ENCODE measurements at places on chromosomes 11 and 22.

GRCh38 chr11:131503017-131503416 is 132.6 kb downstream of the NTM start:
- DNase-seq: no peak

- no peak for DNase-seq
Measured at GRCh38 chr11:77082838-77083565, 16.2 kb downstream of the CAPN5 start.

DNA sequence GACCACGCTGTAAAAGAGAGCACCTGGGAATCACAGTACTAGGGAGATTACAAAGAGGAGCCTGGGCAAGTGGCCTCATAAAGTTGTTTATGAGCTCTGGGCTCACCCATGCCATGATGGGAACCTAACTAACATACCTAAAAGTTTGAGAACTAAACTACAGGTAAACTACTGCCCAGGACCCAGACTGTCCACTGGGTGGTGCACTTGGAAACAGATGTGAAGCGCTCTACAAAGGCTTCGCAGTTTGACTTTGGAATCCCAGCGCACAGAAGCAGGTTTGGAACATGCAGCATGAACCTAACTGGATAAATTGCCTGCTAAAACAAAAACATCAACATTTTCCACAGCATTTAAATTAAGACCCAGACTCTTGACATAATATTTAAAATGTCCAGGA is 418.6 kb downstream of the FAM181B start:
- no peak for DNase-seq

GRCh38 chr22:29641700-29642330 is 38.4 kb downstream of the NF2 start:
- no peak for DNase-seq

DNA sequence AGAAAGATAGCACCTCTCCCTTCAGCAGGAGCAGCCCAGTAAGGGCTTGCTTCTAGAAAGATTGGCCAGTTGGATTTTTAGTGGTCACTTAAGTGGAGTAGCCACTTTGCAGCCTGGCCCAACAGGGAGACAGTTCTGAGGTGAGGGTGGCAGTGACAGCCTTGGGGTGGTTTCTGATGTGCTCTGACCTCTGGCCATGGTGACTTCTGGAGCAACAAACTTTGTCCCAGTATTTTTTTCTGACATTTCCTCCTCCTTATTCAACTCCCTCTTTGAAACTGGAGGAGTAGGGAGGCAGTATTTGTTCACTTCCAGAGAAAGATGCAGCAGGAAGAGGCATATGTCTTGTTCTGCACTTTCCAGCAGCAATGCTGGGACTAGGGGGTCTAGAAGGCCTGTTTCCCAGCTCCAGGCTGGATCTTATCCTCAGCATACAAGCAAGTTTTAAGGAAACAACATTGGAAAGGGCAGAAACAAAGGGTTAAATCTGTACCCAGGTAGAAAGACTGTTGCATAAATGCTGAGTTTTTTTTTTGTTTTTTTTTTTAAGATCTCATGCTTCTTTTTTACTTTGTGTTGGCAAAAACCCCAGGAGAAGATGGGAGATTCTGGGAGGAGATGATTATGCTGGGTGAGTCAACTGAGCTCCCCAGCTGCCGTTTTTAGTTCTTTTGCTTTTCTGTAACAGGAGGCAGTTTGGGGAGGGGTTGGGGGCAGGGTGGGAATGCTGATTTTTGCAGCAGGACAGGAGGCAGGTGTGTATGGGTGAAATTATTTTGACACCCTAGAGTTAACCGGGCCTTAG is 37.2 kb downstream of the RCOR2 start:
- DNase-seq: no peak

- DNase-seq: no peak
Measured at GRCh38 chr22:40898850-40899357, 37.0 kb upstream of the DNAJB7 start.

DNA sequence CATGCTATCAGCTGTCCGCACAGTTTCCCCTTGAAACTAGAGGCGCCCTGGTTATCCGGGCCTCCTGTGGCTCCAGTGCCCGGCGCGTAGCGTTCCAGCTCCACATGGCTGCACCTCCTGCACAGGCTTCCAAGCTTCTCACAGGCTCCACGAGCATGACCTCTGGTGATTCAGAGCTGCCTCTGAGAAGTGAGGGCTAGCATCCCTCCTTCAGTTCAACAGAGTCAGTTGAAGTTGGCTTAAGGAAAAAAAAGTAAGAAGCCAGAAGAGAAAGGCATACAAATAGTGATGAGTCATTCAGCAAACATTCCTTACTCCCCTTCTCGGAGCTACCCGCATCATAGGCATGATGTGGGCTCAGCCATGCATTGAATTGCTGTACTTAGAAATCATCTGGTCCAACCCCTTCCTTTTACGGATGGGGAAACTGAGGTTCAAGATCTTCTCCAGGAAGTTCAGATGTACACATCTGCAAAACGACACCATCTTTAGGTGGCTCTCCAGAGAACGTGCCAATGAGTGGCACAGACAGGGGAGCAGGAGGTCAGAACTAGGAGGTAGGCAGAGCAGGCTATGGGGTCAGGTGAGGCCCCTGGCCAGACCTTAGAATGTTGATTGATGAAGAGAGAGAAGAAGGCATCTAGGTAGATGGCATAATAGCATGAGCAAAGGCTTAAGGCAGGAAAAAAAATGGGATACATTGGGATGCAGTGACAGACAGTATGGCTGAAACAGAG is 216.3 kb upstream of the TBCEL start:
- DNase-seq: no peak

DNA sequence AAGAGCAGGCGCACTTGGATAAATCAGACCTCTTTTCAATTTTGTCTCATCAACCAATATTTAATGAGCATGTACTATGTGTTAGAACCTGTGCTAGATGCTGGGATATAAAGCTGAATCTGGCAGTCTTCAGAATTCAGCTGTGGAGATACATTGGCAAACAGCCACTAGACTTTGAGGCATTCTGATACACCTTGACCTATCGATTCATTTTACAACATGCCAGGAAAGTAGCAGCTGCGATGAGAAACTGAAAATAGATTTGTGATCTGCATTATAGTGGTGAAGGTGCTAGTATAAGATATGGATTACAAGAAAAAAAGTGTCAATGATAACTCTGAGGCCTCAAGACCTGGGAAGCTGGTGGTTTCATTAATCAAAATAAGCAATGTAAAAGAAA is 1338.1 kb upstream of the TENM4 start:
- no peak for DNase-seq

GRCh38 chr22:27719036-27719347 is 82.6 kb downstream of the MN1 start:
- no peak for DNase-seq

DNA sequence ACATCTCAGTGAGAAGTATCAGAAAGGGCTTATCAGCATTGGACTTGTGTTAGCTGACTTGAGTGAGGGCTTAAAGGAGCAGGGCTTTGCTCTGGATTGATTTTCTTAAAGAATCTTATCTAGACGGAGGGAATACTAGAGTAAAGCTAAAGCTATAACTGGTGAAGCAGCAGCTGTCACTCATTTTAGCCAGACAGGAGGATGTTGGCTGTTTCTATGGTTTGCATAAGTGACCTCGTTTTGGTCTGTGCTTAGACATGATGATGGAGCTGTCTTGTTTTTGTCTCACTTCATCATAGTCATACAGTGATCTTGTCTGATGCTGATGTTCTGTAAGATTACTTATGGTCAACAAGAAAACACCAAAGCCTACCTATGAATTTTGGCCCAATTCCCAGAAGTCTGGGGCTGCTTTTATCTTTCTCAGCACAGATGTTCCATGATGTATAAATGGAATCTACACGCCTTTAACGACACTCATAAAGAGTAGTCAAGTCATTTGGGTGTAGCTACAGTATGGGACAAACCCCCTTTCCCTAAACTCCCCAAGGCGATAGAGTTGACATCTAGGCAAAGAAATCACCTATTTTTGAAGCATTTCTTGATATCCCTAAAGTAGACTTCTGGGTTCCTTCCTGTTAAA is 77.5 kb upstream of the UCP3 start:
- no peak for DNase-seq

- DNase-seq: no peak
Measured at GRCh38 chr11:94938095-94939055, 35.0 kb downstream of the CWC15 start.

GRCh38 chr11:111798279-111798678 is 32.1 kb upstream of the PPP2R1B start:
- no peak for DNase-seq

DNA sequence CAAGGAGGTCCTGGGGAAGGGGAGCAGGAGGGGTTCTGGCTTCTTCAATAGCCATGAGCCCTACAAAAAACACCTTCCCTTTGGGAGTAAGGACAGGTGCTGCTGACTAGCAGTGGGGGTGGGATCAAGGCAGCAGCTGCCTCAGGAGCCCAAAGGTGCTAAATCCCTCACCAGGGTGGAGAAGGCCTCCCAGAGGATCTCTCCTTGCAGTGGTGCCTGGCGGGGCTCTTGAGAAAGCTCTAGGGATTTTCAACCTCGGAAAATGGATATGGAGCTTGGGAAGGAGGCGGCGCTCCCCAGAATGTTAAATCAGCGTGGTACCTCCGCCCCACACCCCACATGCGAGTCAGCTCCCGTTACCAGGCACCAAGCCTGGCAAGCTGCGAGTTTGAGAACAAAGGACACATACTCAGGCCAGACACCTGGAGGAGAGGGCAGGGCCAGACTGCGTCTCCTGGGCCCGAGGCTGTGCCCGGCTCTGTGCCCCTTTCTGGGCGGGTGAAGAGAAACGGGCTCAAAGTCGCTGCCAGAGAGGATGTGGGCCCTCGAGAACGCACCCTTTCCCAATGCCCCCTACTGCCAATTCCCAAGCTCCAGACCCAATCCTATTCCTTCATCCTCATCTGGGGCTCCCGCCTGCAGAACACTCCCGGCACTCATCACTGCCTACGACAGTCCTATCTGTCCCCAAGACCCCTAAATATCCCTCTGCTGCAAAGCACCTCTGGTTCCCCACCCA is 139.0 kb downstream of the BRD1 start:
- DNase-seq: no peak

GRCh38 chr11:535519-536454 is at the start of gene HRAS:
TSS of gene HRAS (minus strand) at chr11:535576.
- DNase-seq: peak; percentile 89

- no peak for DNase-seq
Measured at GRCh38 chr11:35359321-35360054, 59.9 kb downstream of the SLC1A2 start.

DNA sequence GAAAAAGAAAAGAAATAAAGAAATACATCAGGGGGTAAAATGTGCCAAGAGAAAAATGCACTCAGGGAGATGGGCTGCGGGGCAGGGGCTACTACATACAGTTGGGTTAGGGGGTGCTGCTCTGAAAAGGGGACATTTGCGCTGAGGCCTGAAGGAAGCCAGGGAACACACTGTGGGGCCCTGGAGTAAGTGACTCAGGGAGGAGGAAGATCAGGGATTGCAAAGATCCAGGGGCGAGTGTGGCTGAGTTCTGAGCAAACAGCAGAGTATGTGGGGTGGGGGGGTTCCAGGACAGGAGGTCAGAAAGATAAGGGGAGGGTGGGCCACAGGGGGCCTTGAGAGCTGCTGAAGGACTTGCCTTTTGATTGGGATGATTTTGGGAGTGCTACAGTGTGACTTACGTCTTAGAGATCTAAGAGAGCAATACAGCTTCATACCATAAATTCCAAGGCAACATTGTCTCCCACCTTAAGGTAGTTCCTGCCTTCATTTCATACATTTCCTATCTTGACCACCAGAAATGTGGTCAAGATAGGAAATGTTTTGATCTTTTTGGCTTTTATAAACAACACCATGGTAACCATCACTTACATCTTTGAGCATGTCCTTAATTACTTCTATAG is 5.8 kb downstream of the A4GALT start:
- no peak for DNase-seq

GRCh38 chr11:47856186-47856585 is 8.0 kb upstream of the NUP160 start:
- no peak for DNase-seq

DNA sequence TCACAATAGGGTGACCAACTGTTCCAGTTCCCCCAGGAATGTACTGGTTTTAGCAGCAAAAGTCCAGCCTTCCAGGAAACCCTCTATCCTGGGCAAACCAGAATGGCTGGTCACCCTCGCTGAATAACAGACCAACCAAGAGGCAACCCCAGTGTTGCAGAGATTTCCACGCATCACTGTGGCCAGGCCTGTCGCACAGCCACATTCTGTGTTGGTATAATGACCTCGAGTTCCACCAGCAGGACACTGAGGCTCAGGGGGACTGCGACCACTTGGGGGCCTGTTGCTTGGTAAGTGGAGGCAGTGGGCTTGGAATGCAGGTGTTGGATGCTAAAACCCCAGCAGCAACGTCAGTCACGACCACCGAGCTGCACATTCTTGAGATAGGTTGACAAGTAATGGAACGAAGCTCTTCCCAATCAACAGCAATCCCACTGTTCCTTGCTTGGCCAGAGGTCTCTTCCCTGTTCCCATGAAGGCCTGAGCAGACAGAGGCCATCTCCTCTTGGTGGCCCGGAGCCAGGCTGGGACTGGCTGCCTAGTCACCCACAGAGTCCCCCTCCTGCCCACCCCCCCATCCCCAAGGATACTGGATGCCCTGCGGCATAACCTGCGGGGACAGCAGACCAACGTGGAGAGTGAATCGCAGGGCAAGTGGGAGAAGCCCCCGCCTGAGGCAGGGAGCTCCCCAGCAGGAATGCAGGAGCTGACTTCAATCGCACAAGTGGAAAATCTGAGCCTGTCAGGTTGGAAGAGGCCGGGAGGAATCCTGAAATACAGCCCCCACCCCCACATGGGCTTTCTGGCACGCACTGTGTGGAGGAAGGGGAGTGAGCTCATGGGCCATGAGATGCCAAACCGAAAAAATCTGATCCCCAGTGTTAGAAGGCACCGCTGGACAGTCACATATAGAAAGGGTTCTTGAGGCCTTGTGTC is 43.4 kb upstream of the MN1 start:
- DNase-seq: no peak

DNA sequence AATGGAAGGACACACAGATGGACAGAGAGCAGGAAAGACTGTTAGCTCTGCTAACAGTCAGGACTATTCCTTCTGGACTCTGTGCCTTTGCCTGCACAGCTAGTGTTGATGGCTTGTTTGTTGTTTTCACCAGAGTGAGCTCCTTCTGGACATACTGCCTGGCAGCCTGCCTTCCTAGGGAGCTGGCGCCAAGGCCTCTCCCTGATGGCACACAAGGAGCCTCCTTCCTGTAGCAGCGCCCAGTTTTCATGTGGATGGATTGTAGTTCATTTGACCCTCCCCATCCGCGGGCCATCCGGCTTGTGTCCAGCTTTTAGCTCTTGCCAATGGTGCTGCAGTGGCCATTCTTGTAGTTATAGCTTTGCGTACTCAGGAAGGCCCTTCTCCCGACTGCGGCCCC is 16.6 kb upstream of the BCR start:
- no peak for DNase-seq
